IMR-90 (cell line): ENCODE measurements at places on chromosomes 16 and 17. TPM values are rescaled to one million over a fixed set of nuclear protein-coding genes. Genes with fewer than 3 reads are reported as not detected.

UBTF gene
- 42.1 and 49.4 TPM in 2 replicates for total RNA-seq

DNA sequence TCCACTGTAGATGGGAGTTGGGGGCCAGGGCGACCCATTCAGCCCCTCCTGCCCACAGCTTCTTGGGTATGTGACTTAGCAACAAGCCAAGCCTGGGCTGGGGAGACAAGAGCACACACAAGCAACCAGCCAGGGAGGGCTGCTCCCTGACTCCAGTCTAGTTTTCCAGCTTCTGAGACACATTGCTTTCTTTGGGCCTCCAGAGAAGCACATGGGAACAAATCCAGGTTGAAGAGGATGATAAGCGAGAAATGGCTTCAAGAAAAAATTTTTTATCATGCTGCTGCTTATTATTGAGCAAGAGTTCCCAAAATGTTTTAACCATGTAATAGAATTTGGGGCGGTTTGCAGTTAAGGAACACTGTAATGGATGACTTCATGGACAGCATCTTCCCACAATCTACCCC, 173.7 kb downstream of the SOX9 start:
- peaks cover 16% of the 10 kb centered on the region for H3K4me1 ChIP-seq
- H3K36me3 ChIP-seq: no peaks in the 10 kb centered on the region
- no peak for DNase-seq
- no peak overlapping the region for H3K4me3 ChIP-seq
- H3K27me3 ChIP-seq: peaks cover 3% of the 10 kb centered on the region

MYADML2 gene
- not detected in 2 replicates for total RNA-seq

GRCh38 chr17:51346218-51346982, 86.1 kb downstream of the UTP18 start:
- DNase-seq: no peak
- H3K36me3 ChIP-seq: no peaks in the 10 kb centered on the region
- H3K4me1 ChIP-seq: no peaks in the 10 kb centered on the region
- H3K27ac ChIP-seq: no peak overlapping the region
- H3K27me3 ChIP-seq: no peaks in the 10 kb centered on the region; the same call in none of the 2 replicates

DNA sequence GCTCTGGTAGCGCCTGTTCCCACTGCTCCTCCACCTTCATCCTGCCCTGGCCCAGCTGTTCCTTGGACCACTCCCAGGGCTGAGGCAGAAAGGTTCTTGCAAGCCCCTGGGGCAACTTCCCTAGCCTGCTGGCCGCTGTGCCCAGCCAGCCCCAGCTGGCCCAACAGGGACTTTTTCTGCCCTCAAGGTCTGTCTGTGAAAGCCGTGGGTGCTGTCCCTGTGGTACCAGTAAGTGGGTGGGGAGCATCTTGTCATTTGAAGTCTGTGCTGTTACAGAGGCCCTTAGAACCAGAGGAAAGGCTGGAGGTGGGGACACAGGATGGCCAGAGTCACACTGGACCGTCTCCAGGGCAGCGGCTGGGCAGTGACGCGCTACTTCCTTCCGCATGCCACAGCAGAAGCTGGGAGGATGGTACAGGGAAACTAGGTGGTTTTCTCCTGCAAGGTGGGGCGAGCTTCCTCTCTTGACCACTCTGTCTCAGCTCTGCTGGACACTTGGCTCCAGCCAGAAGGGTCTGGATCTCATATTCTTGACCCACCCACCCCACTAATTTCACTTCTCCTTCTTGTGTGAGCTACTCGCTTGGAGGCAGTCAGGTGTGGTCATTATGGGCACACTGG, 87.8 kb downstream of the PLCG2 start:
- H3K4me1 ChIP-seq: no peaks in the 10 kb centered on the region
- DNase-seq: no peak
- peaks cover 11% of the 10 kb centered on the region for H3K27me3 ChIP-seq
- no peak overlapping the region for H3K4me3 ChIP-seq

GRCh38 chr17:29711588-29712385, 89.1 kb upstream of the CORO6 start:
- DNase-seq: no peak
- H3K27ac ChIP-seq: no peak overlapping the region
- 0 out of 2 replicates have a peak, but pooled peaks cover 2% of the 10 kb centered on the region for H3K36me3 ChIP-seq
- peaks cover 16% of the 10 kb centered on the region for H3K4me1 ChIP-seq

CHST4 gene
- under 0.01 TPM in 1 of 2 replicates, not detected in the other for total RNA-seq

TBC1D26 gene
- not detected in 2 replicates for total RNA-seq

TERB1 gene
- under 0.01 TPM in 1 of 2 replicates, not detected in the other for total RNA-seq

TBC1D3H gene
- not detected in 2 replicates for total RNA-seq

DNA sequence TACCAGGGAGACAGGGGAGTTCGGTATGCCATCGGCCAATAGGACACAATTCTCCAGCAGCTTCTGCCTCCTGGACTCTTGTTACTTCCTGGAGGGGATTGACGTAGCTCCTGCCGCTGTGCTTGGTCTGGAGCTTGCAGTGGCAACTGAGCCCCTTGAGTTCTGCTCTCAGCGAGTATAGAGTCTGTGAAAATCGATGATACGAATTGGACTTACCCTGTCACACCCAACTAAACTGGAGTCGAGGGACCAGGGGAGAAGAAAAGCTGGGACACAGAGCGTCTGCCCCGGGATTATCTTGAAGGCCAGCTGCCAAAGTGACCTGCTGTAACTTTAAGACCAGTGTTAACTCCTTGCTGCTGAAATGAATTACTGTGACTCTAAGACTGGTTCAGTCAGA, 22.2 kb downstream of the SEC14L1 start:
- H3K4me1 ChIP-seq: peaks cover 17% of the 10 kb centered on the region
- H3K27ac ChIP-seq: no peak overlapping the region
- H3K4me3 ChIP-seq: no peak overlapping the region
- no peaks in the 10 kb centered on the region for H3K27me3 ChIP-seq
- peaks cover 1% of the 10 kb centered on the region for H3K36me3 ChIP-seq

DNA sequence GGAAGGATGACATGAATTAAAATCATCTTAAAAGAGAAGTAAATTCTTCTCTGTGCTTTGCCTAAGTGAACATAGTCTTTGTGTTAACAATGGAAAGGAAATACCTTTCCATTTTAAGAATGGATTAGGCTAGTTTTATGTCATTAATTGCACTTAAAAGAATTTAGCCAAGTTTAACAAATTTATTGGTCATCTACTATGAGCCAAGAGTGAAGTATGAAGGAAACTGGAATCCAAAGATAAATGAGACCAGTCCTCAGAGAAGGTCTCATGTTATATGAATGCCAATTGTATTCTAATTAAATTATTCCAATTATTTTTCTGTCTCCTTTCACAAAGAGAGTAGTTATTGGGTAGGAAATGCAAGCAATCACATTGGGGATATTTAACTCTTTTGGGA, 741.3 kb upstream of the SOX9 start:
- no peak overlapping the region for H3K27ac ChIP-seq
- no peaks in the 10 kb centered on the region for H3K27me3 ChIP-seq
- DNase-seq: no peak

FDXR gene
- 12.2 and 12.4 TPM in 2 replicates for total RNA-seq

DNA sequence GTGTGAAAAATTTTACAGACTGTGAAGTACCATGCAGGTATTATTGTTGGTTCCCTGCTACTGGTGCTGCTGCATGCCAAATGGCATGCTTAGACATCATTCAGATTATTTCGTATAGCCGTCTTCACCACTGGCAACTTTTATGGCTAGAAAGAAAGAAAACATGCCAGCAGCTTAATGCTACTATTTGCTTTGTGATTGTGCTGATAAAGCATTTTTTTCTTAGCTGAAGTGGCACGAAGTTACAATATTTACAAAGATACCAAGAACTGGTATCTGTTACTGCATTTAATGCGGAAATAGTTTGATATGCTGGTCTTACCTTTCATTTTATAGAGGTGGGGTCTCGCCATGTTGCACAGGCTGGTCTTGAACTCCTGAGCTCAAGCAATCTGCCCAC, 8.2 kb downstream of the ZNHIT3 start:
- no peak for DNase-seq
- no peaks in the 10 kb centered on the region for H3K27me3 ChIP-seq
- H3K36me3 ChIP-seq: peaks cover 49% of the 10 kb centered on the region
- no peak overlapping the region for H3K27ac ChIP-seq

CCL18 gene
- not detected in 2 replicates for total RNA-seq

TLCD3B gene
- total RNA-seq: not detected in 2 replicates

DNA sequence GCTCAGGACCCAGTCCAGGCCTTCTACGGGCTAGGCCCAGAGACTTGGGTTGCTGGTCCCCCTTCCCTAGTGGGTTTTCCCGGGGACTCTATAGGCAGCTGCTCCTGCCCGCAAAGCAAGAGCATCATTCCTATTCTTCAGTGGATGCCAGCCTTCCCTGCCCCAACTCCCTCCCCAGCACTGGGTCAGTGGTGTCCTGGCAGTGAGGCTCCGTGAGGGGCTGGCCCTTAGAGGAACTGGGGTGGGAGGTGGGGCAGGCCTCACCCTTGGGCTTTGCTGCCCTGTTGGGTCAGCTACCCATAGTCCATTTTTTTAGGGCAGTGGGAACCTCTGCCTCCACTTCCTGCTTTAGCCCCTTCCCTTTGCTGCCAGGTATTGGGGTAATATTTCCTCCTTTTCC, 7.9 kb upstream of the PLEKHG4 start:
- no peak for DNase-seq
- H3K4me1 ChIP-seq: peaks cover 9% of the 10 kb centered on the region
- H3K27ac ChIP-seq: no peak overlapping the region
- peaks cover 7% of the 10 kb centered on the region for H3K36me3 ChIP-seq

- no peak overlapping the region for H3K27ac ChIP-seq
- peaks cover 18% of the 10 kb centered on the region for H3K36me3 ChIP-seq
- H3K4me1 ChIP-seq: peaks cover 6% of the 10 kb centered on the region
- H3K4me3 ChIP-seq: no peak overlapping the region
- DNase-seq: peak; percentile 50
Observed at GRCh38 chr16:50224286-50224685, 42.1 kb upstream of the ADCY7 start.

RDM1 gene
- 0.18 TPM in 1 of 2 replicates, not detected in the other for total RNA-seq

DNA sequence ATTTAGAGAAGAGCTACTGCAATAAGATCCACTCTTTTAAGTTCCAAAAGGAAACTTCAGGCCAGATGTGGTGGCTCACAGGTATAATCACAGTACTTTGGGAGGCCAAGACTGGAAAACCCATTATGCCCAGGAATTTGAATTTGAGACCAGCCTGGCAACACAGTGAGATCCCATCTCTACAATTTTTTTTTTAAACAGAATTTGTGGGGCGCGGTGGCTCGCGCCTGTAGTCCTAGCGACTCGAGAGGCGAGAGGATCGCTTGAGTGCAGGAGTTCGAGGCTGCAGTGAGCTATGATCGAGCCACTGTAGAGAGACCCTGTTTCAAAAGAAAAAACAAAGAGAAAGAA, 793 bp downstream of the COG7 start:
- no peaks in the 10 kb centered on the region for H3K4me1 ChIP-seq
- H3K4me3 ChIP-seq: peak overlapping the region; percentile 92
- H3K27ac ChIP-seq: peak overlapping the region; percentile 100
- no peaks in the 10 kb centered on the region for H3K36me3 ChIP-seq

DNA sequence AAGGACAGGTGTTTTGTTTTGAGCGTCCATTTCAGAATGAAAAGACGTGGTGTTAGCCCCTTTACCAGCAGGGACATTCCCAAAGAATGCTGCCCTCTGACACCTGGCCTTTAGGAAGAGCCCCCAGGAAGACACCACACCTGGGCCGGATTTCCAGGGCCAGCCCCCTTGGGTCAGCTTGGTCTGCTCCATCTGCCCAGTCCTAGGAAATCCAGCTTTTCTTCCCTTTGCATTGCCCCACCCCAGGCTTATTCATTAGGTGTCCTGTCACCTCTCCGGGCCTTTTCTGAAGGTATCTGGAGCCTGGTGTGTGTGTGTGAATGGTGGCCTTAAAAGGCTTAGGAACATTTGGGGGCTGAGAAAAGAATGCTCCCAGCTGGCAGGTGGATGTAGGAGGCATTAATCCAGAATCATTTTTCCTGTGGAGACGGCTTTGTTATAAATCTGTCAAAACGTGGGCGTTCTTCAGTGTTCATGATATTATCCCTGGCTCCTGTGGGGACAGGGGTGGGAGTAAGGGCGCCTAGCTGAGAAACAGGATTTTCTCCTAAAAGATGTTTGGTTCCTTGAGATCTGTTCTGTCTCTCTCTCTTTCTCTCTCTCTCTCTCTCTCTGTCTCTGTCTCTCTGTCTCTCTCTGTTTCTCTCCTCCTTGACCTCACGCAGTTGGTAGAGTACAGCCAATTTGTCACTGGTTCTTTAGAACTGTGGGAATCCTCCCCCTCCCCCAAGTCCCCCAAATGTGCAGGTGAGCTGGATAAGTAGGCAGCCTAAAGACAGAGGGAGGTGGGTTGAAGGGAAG, 84.0 kb downstream of the NTN1 start:
- H3K36me3 ChIP-seq: no peaks in the 10 kb centered on the region
- no peaks in the 10 kb centered on the region; the same call in 1 of the 2 replicates for H3K27me3 ChIP-seq
- no peak for DNase-seq
- no peak overlapping the region for H3K27ac ChIP-seq

GRCh38 chr16:19926449-19927390, 42.1 kb upstream of the GPRC5B start:
- no peak overlapping the region for H3K27ac ChIP-seq
- peak; percentile 76 for DNase-seq
- H3K36me3 ChIP-seq: no peaks in the 10 kb centered on the region
- H3K4me3 ChIP-seq: no peak overlapping the region
- H3K4me1 ChIP-seq: no peaks in the 10 kb centered on the region

GRCh38 chr17:34987232-34987631, 6.9 kb downstream of the LIG3 start:
- no peak overlapping the region for H3K4me3 ChIP-seq
- peaks cover 27% of the 10 kb centered on the region for H3K36me3 ChIP-seq
- DNase-seq: no peak
- H3K27me3 ChIP-seq: no peaks in the 10 kb centered on the region
- no peaks in the 10 kb centered on the region for H3K4me1 ChIP-seq

- H3K36me3 ChIP-seq: peaks cover 11% of the 10 kb centered on the region; the same call in 1 of the 2 replicates
- peaks cover 7% of the 10 kb centered on the region for H3K4me1 ChIP-seq
- DNase-seq: peak; percentile 58
Observed at GRCh38 chr17:75996665-75997590, 3.7 kb upstream of the CDK3 start.

PRSS36 gene
- total RNA-seq: under 0.01 and 0.18 TPM in 2 replicates
